ENCODE measurements at places on chromosomes 12 and 14. TPM values are rescaled to one million over a fixed set of nuclear protein-coding genes. Genes with fewer than 3 reads are reported as not detected.

GRCh38 chr12:132555686-132556085 lies 54.7 kb downstream of the LRCOL1 start:
- no peak for DNase-seq

- DNase-seq = no peak
Observed at GRCh38 chr12:113422886-113423669, 898 bp downstream of the SDSL start.

DNA sequence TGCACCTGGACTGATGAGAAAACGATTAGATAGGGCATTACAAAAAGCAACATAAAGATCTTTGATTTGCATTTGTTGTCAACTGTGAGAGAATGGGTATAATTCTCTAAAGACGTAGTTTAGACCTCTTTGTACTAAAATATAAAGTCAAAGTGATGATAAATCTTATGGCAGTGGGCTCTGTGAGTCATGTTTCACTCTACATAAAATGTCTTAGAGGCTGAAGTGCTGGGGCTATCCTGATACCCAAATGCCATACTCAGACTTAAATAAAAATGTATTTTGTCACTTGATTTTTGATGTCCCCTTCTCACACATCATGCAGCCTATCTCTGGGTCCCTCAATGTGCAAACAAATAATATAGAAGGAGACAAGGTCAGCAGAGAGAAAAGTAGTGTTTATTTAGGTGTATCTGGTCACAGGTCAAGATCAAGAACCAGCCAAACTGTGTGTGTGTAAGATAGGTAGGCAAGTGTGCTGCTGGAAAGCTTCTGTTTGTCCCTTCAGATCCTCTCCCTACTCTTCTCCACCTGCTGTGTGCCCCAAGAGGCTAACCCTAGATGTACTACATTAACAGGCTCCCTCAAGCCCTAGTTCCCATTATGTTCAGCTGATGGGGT lies 7.0 kb upstream of the NIN start:
- DNase-seq = no peak

- no peak for DNase-seq
Observed at GRCh38 chr14:84445486-84445885, 1084.5 kb upstream of the FLRT2 start.

GRCh38 chr14:42368234-42368633 lies 761.6 kb downstream of the LRFN5 start:
- no peak for DNase-seq

GRCh38 chr12:27083861-27084394 lies 1.6 kb upstream of the C12orf71 start:
- DNase-seq = peak; percentile 56

GRCh38 chr14:78451319-78451695 lies 281.1 kb downstream of the NRXN3 start:
- DNase-seq = no peak

DNA sequence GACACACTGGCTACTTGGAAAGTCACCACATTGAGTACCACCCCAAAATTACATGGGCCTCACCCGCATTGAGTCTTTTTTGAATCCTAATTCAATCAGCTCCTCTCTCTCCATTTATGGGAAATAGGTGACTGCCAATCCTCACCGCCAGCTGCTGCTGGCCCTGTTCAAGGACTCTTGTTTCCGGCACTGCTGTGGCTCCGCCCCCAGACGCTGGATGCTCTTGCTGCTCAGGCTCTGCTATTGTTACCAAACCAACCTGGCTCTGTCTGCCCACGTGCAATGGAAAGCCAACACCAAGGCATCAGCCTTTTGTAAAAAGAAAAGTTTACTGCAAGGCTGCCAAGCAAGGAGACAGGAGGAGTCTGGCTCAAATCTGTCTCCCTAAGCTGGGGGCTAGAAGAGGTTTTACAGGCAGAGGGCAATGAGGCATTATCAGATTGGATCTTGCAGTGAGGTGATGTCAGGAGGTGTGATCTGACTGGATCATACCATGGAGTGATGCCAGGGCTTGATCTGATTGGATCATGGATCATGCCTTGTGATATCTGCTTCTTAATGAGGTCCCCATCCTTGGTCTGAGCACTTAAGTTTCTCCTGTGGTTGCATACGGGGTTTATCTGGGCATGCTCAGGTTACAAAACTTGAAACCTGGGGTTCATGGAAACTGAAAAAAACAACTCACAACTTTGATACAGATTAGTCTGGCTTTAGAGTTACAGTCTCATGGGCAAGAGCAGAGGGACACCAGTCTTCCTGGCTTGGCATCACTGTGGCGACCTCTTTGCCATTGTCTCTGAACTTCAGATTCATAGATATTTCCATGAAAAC lies 117.1 kb upstream of the SLC35F4 start:
- DNase-seq = no peak

DNA sequence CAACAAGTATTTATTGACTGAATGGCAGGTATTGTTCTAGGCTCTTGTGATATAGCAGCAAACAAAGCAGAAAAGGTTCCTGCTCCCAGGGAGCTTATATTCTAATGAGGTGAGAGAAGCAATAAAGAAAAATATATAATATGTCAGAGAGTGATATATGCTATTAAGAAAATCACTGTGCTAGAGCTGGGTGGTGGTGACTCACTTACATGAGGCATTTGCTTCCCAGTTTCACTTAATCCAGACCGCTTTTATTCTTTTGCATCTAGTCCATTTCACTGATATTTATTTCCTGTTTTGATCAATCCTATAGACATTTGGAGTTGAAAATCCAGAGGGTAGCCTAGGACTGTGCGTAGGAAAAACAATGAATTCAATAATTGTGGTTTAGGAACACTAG lies 17.5 kb downstream of the TRHDE start:
- DNase-seq = no peak

DNA sequence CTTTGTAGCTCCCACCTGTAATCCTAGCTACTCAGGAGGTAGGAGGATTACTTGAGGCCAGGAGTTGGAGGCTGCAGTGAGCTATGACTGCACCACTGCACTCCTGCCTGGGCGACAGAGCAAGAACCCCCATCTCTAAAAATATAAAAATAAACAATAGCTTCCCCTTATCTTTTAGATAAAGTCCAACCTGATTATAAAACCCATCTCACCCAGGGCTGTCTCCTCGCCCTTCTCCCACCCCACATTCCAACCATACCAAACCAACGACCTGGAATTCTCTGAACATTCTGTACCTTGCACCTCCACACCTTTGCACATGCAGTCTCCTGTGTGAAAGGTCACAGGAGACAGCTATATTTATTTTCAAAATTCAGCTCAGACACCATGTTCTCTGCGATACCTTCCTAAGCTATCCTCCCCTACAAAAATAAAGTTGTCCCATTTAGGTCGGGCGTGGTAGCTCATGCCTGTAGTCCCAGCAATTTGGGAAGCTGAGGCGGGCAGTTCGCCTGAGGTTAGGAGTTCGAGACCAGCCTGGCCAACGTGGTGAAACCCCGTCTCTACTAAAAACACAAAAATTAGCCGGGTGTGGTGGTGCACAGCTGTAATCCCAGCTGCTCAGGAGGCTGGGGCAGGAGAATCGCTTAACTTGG lies 7.7 kb downstream of the SLC7A7 start:
- DNase-seq = no peak

DNA sequence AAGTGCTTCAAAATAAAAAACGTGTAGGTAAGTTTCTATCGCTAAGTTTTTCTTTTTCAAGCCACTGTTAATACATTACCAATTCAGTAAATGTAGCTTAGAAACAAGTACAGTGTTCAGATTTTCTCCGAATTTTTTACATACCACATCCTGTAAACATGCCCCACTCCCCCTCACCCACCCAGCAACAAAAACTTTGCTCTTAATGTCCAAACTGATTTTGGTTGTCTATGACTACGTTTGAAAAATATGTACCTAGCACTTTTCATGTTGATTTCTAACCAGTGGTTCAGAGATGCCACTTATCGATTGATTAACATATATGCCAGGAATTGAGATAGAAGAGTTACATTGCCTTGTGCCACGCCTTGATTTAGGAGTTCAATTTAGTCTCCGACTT lies 663 bp upstream of the LIN7A start:
- DNase-seq = no peak

GRCh38 chr12:120290609-120291305 lies 946 bp downstream of the RNU4-2 start:
- DNase-seq = peak; percentile 8

- DNase-seq = no peak
Observed at GRCh38 chr12:61810486-61810885, 449.7 kb upstream of the USP15 start.

GRCh38 chr14:70641548-70642302 lies at the start of gene TTC9:
TSS of gene TTC9 (plus strand) at chr14:70641916. CDS start at chr14:70642130, 214 bp downstream.
- DNase-seq = no peak

- DNase-seq = peak; percentile 36
Observed at GRCh38 chr14:77208291-77208978, 26.8 kb downstream of the TMEM63C start.

CSRP2 gene
- 247 TPM for total RNA-seq

KRT2 gene
- total RNA-seq = not detected

RNASE3 gene
- total RNA-seq = not detected

IGF1 gene
- total RNA-seq = 1.9 TPM

EML5 gene
- 0.05 TPM for total RNA-seq

PLD4 gene
- total RNA-seq = 0.14 TPM
